Activated T-cell treated with anti-CD3 and anti-CD28 coated beads, Interleukin-2, amount 50 U/mL, for 48 hours (primary cell): ENCODE measurements at places on chromosomes 2 and 18.
A peak's percentile ranks its signal among the peaks of the same experiment; 100 is the strongest.

- no peak for DNase-seq
Measured at GRCh38 chr2:100021791-100022340, 120.5 kb downstream of the AFF3 start.

- no peak for DNase-seq
Measured at GRCh38 chr18:40851014-40851429, 1104.0 kb upstream of the PIK3C3 start.

- DNase-seq = no peak
Measured at GRCh38 chr2:84026818-84027217, 432.3 kb downstream of the SUCLG1 start.

GRCh38 chr2:166610913-166611305, 116.9 kb upstream of the SCN7A start:
- no peak for DNase-seq

DNA sequence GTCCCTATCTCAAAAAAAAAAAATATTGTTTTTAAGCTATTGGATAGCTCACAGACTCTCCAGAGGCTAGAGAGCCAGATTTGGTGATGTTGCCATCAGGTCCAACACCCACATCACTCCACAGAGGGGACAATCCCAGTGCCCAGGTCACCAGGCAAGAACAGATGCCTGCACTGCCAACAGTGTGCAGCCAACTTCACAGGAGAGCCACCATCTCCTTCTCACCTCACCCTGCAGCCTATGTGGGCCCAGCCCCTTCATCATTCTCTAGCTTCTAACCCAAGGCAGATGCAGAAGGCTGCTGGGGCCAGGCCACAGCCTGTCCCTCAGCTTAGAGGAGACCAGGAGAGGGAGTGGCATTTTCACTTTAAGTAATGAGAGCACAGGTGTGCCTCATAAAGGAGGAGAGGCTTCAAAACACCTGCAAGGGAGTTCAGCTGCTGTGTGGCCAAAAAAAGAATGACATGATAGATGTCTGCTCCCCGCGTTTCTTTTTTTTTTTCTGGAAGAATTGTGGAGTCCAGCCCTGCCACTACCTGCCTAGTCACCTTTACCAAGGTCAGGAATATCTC, 98.0 kb upstream of the ZSWIM2 start:
- DNase-seq = no peak

GRCh38 chr18:54883816-54884604, 55.7 kb downstream of the RAB27B start:
- DNase-seq = no peak

GRCh38 chr2:214775971-214776370, 33.5 kb downstream of the BARD1 start:
- DNase-seq = no peak

DNA sequence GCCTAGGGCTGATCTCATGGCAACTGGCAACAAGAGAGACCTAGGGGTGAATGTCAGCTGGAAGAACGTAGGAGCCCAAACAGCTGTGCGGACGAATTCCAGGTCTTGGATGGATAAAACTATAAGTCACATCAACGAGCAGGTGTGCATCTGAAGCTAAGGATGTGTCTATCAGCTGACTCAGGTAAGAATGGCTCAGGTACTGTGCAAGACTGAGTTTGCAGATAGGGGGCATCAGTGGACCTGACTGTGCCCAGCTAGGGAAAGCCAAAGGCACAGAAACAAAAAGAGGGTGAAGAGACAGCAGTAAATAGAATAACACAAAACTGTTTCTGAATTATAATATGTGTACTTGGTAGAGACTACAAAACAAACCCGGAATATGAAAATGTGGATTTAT, 357.3 kb downstream of the ZEB2 start:
- peak; percentile 47 for DNase-seq

DNA sequence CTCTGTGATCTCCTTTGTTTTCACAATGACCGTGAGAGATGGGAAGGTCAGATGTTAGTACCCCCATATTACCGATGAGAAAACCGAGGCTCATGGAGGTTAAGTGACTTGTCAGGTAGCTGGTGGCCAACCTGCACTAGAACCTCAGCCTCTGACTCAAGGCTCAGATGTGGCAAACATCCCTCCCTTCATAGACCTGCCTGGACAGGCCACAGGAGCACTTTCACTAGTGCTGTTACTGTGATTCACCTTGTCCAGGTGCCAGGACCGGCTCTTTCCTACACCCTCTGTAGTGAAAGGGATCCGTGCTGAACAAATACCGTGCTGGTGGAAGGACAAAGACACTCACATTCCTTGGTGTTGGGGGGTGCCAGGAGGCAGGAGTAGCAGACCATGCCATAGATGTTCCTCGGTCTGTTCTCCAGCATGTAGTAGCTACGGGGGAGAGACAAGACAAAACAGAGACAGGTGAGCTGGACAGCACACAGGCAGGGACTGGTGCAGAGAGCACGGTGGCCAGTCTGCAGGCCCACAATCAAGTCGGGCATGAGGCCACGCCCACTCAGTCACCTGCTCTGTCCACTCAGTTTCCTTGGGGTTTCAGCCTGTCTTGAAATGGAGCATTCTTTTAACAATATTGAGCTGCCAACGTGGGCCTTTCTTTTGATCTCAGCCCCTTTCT, 65.9 kb downstream of the EDAR start:
- no peak for DNase-seq

DNA sequence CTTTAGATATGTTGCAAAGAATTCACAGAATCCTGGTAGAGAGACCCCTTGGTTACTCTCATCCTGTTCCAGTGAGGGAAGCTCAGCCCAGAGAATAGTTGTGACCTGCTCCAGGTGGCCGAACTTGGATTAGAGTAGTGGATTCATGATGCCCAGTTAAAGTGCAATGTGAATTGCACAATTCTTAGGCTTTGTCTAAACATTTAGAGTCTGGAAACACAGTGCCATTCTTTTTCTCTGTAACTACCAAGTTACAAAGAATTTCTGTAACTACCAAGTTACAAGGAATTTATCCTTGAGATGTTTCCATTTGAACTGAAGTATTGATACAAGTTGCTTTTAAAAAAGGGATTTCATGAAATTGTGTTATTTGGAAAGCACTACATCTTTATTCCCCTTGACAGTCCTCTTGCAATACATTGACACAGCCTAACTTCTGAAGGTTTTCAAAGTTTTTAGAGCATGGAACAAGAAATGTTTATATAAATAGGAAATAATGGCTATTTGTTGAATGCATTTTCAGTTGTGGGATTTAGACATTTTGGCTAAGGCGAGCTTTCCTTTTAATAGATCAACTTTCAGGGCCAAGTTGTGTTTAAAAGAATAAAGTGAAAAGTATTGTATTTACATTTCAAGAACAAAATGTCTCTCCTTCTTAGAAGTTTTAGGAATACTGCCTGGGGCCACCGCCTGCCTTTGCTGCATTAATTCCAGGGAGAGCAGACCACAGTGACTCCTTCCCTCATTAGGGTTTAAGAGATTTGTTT, 315.0 kb downstream of the LPIN1 start:
- no peak for DNase-seq

DNA sequence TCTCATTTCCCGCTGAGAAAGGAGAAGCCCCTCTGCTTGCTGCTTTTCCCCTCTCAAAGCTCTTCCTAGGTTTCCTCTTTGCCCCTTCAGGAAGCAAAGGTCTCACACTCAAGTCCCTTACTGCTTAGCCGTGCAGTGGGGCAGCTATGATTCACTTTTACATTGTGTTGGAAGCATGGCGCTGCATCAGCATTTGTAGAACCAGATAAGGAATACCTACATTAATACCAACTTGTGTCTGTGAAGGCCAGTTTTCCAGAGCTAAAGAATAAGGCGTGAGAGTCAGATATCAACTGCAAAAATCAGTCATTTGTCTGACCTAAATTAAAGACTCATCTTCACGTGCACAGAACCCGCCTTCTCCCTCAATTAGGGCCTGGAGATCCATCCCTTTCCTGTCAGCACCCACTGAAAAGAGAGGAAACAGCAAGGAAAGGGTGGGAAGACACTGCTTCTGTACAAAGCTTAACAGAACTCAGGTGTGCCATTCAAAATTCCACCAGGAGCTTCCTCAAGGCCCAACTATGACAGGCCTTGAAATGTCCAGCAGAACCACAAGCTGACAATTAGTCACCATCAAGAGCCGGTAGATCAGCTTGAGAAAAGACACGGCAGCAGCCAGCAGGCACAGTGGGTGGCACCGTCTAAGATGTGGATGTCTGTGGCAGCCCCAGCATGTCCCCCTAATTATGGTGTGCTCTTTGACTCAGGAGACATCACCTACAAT, 16.1 kb upstream of the XDH start:
- DNase-seq = no peak

DNA sequence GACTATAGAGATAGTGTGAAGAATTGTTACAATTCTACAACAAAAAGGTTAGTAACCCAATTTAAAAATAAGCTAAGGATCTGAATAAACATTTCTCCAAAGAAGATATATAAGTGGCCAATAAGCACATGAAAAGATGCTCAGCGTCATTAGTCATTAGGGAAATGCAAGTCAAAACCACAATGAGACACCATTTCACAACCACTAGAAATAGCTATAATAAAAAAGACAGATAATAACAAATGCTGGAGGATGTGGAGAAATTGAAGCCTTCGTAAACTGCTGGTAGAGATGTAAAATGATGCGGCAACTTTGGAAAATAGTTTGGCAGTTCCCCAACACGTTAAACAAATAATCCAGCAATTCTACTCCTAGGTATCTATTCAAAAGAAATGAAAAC, 366.5 kb upstream of the POU3F3 start:
- DNase-seq = no peak

GRCh38 chr2:187542123-187542522, 12.1 kb downstream of the TFPI start:
- no peak for DNase-seq
